ENCODE measurements at places on chromosomes 7 and 10.
A peak's percentile ranks its signal among the peaks of the same experiment; 100 is the strongest.

GRCh38 chr10:15096661-15097010 lies 519 bp upstream of the RPP38 start:
- no peak for DNase-seq

- DNase-seq: no peak
Observed at GRCh38 chr10:16780338-16780880, 36.8 kb downstream of the RSU1 start.

GRCh38 chr7:26694141-26694540 lies 170.2 kb downstream of the SKAP2 start:
- DNase-seq: no peak

DNA sequence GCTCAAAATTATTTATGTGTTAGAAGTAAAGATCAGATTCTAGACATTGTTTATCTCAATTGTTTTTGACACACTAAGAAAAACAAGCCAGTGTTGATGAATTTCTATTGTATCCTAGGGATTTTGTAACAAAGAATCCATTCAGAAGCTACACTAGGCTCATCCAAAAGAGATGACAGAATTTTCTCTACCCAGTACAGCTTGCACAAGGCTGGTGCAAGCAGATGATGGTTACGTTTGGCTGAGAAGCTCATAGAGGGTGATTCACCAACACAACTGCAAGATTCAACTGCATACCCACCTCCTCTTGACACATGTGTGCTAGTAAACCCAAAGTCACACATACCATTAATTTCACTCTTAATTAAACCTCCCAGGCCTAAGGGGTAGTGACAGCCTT lies 20.8 kb downstream of the GRM3 start:
- no peak for DNase-seq

GRCh38 chr7:157089100-157089610 lies 49.6 kb upstream of the UBE3C start:
- DNase-seq: no peak

DNA sequence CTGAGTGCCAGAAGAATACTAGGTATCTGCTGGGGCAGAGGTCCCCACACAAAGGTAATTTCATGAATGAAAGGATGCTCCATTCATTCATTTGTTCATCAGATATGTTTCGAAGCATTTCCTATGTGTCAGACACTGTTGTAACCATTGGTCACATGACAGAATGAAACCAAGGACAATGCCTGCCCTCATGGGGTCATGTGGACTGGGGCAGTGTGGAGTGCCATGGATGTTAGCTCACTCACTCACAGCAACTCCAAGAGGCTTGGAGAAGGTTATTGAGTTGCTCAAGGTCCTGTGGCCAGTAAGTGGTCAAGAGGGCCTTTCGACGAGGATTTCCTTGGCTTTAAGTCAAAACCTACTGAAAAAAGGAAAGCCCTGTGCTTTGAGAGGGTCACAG lies 223.5 kb downstream of the ARHGAP12 start:
- DNase-seq: no peak

- DNase-seq: no peak
Observed at GRCh38 chr7:91865511-91865910, 15.0 kb downstream of the MTERF1 start.

GRCh38 chr10:84088626-84089025 lies 50.7 kb upstream of the GHITM start:
- DNase-seq: no peak

DNA sequence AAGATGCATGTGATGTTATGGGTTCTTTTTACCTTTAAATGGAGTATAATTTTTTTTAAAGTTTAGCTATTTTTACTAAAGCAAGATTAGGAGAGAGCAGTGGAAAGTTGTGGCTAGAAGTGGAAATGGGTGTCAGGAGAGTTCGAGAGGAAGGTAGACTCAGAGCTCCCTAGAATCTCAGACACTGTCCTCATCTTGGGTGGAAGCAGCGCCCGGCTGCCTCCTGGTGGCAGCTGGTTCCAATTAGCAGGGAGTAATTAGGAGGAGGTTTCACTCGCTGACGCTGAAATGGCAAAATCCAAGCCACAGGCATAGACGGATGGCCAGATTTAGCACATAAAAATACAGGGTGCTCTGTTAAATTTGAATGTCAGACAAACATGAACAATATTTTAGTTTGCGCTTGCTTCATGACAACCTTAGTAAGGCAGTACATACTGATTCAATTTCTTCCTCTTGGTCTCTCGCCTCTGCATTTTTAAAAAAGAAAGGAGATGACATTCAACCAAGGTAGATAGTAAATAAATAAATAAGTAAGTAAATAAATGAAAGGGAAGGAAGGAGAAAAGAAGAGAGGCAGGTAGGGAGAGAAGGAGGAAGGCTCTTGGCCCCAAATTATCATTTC lies 58.5 kb downstream of the LGI1 start:
- DNase-seq: no peak

DNA sequence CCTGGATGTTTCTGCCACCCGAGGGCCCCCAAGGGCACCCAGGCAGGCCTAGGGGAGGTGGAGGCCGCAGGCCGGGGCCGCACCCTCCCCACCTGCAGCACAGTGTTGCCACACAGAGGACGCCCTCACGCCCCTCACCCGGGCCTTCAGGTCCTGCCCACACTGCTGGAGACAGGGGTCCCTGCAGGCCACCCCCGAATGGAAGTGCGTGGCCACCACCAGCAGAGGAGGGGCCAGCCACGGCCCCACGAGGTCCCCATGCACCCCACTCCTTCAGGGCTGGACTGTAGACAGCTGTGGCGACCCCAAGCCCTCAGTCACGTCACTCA lies 35.4 kb downstream of the ADAP1 start:
- DNase-seq: no peak

DNA sequence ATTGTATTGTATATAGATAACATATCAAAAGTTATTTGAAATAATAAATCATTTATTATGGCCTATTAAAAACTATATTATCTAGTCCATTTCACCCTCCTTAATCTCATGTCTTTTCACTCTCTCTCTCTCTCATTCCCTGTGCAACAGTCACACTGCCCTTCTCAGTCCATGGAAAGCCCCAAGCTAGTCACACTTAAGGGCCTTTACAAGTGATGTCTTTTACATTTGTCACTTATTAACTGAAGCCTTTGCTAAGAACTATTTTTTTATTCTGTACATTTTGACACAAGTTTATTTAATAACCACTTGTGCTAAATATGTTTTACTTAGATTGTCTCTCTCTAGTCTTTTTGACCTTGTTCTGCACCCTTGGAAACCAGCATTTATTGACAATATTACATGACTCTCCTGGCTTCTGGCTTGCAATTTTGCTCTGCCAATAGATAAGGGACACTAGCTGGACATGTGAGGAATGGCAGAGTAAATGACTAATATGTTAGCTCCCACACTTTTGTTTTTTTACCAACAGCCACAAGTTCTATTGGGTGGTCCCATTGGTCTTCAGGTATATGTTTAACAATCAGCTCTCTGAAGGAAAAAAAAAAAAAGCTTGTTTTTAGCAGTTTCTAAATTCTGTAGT lies 706.8 kb upstream of the POT1 start:
- DNase-seq: no peak

DNA sequence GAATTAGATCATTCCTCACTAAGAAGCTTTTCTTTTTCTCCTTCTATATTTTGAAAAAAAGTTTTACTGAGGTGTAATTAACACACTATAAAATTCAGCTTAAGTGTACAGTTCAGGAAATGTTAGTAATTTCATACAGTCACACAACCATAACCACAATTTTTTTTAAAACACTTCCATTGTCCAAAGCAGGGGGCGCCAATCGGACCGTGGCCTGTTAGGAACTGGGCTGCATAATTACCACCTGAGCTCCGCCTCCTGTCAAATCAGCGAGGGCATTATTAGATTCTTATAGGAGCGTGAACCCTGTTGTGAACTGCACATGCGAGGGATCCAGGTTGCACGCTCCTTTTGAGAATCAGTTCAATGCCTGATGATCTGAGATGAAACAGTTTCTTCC lies 427.1 kb downstream of the TFEC start:
- DNase-seq: no peak

DNA sequence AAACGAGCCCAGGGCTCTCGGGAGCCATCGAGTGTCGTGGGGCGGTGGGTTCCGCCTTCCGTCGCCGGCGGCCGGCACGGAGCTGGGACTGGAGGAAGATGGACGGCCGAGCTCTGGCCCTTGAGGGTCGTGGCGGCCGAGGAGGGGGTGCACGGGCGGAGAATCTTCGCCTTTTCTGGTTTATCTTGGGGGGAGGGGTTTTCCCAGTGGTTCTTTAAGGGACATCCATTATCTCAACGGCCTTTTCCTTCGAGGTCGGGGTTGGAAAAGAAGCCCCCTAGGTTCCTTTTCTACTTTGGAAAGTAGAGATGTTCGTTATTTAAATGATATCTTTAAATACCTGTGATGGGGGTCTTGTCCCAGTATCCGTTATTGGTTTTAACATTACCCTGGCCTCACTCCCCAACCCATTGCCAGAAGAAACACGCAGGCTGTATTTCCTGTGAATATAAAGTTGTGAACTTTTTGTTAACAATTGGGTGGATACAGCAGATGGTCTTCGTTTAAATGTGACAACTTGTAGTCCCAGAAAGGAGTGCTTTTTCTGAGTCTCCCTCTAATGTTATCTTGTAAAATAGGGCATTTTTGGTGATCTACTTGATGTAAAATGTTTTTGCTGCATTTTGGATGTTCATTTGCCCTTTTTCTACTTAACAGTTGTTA lies 765 bp downstream of the CCAR1 start:
- no peak for DNase-seq

DNA sequence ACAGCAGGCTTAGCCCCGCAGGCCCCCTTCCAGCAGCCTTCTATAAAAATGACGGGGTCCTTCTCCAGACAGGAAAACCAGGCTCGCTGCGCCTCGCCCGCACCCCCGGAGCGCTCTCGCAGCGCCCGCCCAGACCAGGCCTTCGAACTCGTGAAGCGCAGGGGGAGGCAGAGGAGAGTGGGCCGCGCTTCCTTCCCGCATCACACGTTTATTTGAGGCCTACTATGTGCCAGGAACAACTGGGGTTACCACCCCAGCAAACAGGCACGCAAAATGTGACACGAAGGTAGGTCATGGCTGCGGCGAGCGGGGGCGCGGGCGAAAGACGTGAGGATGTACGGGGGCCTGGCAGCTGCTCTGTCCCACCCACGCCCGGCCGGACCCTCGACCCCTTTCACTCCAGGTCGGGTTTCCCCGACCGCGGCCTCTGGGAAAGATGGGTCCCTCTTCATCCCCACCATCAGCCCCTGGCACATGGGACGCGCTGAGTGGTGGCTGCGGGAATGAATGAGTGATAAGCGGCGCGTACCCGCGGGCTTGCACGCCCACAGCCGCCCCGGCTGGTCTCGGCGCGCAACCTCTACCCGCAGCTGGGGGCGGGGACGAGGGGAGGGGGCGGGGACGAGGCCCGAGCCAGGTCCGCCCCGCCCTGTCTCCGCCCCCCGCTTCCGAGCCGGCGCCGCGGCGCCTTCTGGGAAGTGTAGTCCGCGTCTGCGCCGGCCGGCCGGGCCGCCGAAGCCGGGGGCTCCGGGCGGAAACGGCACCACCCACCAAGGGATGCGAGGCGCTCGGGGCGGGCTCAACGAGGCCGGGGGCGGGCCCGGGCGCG lies 59.1 kb downstream of the ZNF467 start:
- DNase-seq: peak; percentile 93

GRCh38 chr7:100378114-100378755 lies 4.9 kb downstream of the PILRA start:
- DNase-seq: no peak

DNA sequence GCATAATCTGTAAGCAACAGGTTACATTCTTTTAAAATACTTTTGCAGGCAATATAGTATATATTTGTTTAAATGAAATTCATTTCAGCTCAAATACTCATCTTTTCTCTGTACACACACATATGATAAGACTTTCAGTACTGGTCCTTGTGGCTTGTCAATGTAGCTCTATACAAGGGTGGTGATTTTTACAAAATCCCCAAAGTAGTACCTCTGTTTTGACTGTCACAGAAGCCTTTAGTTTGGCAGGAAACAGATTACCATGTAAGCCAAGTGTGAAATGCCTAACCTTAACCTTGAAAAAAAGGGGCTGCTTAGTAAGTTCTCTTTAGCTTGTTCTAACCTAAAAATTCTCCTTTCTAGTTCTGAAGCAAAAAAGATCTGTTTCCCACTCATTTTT lies 87.9 kb downstream of the KCND2 start:
- no peak for DNase-seq

DNA sequence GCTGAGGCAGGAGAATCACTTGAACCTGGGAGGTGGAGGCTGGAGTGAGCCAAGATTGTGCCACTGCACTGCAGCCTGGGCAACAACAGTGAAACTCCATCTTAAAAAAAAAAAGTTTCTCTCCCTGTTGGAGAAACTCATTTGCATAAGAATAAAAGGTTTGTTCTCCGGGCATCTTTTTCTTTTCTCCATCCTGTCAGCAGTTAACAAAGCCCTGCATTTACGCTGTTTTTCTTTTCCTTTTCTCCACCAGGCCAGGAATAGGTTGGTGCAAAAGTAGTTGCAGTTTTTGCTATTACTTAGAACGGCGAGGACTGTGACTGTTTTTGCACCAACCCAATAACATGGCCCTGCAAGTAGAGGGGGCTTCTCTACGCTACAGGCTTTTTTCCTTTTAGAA lies 9.5 kb upstream of the URGCP start:
- DNase-seq: no peak

- no peak for DNase-seq
Observed at GRCh38 chr7:47300472-47301104, 281.3 kb downstream of the TNS3 start.

- no peak for DNase-seq
Observed at GRCh38 chr7:94374231-94374630, 20.5 kb upstream of the COL1A2 start.

DNA sequence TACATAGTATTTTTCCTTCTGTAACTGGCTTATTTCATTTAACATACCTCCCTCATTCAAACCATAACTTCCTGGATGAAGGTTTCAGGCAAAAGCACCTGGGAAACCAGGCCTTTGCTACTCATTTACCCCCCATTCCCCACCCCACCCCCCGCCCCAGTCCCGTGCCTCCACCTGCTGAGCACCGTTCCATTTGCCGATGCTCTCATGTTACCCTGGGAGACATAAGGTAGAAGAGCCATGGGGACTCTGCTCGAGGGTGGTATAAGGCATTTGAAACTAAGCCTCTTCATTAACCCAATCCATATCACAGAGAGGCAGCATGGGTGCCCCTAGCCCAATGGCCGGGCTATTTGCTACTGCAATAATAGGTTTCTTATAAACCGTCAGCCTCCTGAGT lies 22.2 kb upstream of the MCM10 start:
- DNase-seq: no peak

DNA sequence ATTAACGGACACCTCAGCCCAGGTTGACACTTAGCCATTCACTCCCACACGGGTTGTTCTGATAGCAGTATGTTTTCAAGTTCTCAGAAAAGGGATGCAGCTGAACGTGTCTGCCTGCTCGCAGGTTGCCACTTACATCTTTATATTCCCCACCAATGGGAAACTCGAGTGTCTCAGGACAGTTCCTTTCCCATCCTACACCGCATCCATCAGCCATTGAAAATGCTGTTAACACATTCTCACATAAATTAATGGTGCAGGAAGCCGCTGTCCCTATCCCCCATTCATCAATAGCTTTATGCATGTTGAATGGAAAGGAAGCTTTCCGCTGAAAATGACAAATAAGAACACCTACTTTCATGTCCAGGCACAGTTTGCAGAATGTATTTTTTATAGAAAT lies 1.7 kb upstream of the FGFR2 start:
- DNase-seq: no peak
